ENCODE measurements at places on chromosomes 2 and 18.

DNA sequence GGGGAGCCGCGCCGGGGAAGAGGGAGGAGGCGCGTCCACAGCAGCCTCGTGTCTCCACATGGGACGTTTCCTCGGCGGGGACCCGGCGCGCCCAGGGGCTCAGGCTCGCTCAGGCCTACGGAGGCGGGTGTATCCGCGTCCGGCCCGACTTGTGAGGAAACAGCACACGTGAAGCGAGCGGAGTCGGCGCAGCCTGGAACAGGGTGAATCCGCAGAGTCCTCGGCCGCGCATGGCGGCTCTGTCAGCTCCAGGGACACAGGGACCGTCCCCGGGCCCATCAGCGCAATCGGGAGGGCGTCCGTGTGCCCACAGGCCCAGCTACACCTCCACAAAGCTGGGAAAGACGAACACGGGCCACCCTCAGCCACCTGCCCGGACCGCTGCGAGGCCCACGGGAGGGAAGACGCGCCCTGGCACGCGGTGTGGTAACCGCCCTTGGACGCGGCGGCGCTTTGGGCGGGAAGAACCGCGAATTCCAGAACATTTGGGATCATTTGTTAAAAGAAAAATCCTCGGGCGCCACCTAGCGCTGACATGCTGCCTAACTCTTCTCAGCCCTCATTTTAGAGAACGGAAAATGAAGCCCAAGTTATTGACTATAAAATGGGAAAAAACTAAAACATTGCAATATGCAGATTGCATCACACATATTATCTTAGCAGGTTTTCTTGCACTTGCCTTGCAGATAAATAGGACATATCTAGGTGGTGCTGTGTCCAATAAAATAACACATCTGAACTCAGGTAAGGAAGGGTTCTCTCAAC is 40.4 kb downstream of the TMEM18 start:
- DNase-seq = peak; percentile 40

DNA sequence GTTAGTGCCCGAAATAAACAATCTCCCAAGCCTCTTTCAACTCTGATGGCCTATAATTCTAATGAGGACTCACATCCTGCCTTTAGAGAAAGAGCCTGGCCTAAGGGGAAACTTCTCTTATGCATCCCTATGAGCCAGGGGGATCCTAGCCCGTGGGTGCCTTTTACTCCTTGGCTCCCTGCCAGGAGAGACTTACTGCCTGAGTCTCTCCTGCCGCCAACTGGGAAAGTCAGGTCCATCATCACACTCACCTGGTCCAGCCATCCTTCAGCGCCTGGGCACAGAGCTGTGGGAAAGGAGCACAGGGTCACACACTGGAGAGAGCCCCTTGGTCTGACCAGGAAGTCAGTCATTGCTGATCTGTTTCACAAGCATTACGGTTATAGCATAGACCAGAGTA is 24.1 kb downstream of the ENOSF1 start:
- no peak for DNase-seq

DNA sequence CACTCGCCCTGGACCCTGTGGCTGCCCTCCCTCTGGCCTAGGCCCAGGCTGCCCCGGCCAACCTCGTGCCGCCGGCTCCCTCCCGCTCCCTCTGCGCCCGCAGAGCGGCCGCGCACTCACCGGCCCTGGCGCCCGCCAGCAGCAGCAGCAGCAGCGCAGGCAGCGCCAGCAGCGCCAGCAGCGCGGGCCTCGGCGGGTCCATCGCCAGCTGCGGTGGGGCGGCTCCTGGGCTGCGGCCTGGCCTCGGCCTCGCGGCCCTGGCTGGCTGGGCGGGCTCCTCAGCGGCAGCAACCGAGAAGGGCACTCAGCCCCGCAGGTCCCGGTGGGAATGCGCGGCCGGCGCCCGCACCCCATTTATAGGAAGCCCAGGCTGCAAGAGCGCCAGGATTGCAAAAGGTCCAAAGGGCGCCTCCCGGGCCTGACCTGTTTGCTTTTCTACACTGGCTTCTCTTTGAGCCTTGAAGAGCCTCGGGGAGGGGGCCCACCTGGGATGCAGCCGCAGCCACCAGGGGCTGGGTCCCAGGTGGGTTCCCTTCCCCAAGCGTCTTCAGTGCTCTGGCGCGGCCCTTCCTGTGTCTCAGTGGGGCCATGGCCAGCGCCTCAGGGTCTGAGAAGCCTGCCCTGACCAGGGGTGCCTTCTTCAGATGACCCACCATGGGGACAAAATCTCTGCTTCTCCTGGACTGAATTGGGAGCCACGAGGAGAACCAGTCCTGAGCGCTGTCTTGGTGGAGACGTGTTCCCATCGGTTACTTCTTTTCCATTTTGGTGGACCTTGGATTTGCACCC is at the start of gene APOB:
Gene APOB (minus strand): TSS at position 330 of the 789 bp plus-strand sequence. CDS start 128 bp downstream, at position 202.
- DNase-seq = no peak

DNA sequence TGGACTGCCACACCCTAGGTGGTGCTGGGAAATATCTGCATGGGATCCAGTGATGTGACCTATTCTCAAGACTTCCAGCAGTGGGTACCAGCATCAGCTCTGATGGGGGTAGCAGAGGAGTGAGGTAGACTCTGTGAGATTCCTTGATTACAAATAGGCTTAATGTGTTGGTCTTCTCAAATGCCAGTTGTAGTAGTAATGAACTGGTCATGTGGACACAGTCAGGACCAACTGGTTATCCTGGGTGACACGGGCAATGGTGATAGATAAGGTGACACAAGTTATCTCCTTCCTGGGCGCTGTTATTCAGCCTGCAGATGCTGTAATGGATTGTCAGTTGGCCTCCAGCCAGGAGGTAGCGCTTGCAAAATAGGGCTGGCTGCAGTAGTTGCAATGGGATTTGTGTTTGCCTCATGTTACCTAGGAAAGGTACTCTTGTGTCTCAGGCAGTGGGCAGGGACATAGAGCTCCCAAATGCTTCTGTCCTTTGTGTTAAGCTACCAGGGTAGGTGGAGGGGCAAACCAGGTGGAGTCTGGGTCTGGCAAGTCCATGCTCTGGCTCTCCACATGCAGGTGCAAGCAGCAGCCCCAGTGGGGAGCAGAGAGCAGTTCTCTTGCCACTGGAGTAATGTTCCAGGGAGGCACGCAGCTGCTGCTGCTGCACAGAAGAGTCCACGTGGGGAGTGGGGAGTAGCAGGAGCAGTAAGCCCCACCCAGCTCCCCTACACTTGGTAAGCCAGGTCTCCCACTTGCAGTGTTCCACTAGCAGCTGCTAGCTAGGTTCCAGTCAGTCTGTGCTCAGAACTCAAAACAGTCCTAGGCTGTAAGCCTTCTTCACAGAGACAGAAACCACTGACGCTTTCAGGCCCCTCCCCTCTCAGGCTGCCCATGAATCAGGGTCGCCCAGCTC is 505.4 kb upstream of the DDX18 start:
- DNase-seq = no peak

DNA sequence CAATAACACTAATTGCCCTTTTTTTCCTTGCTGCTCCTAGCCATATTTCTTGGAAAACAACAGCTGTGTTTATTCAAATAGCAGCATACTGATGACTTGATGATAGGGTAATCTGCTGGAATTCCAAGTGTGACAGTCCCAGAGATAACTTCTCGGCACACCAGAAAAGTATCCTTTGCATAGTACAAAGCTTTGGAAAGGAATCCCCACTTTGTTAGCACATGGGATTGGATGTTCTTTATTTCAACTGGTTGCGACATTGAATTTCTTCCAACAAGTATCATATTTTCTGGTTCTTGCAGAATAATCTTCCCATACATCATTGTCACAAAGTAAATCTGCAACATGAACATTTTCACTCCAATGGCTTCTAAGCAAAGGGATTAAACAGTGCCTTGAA is 445.8 kb upstream of the ACVR2A start:
- DNase-seq = no peak

GRCh38 chr18:74654638-74655037 is 57.0 kb downstream of the ZNF407 start:
- DNase-seq = peak; percentile 18

GRCh38 chr2:14530506-14530905 is 102.0 kb upstream of the LRATD1 start:
- DNase-seq = no peak

GRCh38 chr18:48742706-48743475 is 204.1 kb downstream of the CTIF start:
- no peak for DNase-seq

DNA sequence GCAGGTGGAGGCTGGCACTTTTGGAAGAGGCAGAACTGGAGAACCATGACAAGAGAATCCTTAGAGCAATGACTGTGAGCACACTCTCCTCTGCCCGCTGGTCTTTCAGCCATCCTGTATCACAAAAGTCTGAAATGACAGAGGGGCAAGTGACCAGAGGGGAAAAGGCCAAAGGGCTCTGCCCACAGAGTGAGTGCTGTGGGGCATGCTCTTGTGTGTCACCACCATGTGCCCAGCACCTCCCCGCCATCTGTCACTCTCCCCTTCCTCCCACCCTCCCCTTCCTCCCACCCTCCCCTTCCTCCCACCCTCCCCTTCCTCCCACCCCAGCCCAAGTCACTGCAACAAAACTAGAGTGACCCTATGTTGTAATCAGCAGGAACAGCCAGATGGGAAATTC is 31.9 kb downstream of the DAW1 start:
- DNase-seq = no peak

GRCh38 chr2:39107156-39107555 is 13.7 kb downstream of the SOS1 start:
- DNase-seq = no peak
